NCI-H2081 treated with DMSO at 0.1 percent for 48 hours (cell line): ENCODE measurements at places on chromosomes 16 and 17.

- DNase-seq = no peak
Measured at GRCh38 chr16:74725651-74726455, 25.2 kb upstream of the MLKL start.

DNA sequence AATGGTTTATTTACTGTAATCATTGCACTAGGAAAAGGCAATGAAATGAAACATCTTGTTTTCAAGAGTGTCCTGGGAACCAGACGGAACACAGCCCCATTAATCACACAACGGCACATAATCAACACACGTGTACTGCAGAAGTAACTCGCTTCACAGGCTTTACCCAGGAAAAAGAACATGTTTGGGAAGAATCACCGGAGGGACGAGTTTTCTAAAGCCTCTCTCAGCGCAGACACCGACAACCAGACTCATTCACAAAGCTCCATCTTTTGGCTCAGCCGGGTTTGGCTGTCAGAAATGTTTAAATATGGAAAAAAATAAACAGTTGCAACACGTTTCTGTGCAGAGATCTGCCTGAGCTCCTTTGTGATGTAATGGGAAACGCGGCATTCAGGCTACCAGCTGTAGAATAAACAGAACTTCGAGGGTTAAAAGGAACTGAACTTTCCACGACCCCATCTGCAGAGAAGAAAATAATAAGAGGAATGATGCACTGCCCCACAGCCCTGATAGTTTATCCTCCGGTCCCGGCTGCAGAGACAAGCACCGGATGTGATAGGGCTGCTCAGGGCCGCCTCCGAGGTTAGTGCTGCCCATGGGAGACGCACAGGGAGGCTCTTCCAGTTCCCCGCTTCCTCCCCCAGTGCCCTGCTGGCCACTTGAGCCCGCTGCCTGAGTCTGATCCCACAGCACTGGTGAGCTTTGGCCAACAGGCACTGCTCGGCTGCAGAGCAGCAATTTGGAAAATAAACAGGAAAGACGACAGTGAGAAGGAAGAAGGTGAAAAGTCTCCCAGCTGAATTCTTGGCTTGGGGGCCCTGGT is 119.8 kb downstream of the HIC1 start:
- no peak for DNase-seq

GRCh38 chr17:60087882-60088669 is 9.4 kb upstream of the HEATR6 start:
- DNase-seq = no peak

DNA sequence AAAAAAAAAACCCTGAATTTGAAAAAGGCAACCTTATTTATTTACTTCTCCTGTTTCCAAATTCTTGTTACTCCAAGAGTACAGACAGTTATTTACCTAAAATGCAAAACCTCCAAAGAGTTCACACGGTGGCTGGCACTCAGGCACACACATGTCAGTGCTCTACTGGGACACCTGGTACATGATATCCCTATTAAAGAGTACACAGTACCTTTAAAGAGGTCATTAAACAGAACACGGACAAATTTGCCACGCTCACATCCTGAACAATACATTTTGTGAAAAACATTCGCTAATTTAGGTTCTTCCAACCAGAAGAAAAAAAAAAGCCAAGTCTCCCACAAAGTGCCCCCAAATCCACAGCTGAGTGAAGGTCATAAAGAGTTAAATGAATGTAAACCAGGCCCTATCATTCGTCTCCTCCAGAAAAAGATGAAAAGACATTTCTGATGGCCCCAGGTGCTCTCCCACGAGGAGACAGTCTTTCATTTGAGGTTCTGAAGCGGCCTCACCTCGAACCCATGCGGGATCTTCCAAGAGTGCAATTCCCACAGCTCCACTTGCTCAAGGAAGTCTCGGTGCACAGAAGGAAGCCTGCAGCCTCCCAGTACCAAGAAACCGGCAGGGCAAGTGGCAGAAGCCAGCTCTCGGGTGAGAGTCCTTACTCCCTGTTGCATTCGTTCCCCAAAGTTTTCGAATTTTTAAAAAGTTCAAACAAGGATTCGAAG is 993 bp downstream of the ERN1 start:
- DNase-seq = no peak

- no peak for DNase-seq
Measured at GRCh38 chr16:3536271-3536731, 35.5 kb downstream of the CLUAP1 start.

DNA sequence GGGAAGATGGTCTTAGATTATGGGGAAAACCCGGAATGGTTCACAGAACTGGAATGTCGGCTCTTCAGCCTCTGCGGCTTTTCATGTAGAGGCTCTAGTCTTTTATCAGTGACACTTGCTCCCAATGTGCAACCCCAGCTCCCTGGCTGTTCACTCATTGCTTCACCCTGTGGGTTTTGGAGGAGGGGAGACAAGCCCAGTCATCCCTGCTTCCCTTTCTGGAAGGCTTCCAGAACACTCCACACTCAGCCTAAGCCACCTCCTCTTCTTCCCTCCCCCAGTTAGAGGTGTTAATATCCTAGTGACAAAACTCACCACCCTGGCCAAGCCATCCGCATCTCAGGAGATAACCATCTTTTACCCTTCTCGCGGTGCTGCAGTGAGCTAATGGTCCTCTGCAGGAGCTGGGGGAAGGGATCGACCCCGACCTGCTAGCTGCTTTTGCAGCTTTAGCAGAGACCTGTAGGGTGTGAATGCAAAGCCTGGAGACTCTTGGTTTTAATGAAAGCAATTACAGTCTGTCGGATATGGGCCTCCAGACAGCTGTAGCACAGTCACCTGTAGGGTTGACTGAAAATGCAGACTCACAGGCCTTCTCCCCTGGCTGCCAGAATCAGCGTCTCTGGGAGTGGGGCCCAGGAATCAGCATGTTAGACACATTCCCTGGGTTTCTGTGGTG is 24.3 kb upstream of the LASP1NB start:
- no peak for DNase-seq

DNA sequence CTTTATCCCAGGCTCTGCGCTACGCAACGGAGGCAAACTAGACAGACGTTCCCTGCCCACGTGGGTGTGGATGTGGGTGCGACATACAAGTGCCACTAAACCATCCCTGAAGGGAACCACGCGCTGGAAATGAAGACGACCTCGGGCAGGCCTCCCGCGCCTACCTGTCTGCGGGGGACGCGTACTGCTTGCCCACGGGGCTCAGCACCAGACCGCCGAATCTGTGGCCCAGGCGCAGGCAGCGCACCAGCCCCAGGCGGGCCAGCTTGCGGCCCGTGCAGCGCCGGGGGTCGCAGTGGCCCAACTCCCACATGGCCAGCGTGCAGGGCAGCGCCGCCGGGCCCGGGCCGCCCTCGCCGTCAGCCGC is 480 bp downstream of the TSR3 start:
- DNase-seq = no peak

DNA sequence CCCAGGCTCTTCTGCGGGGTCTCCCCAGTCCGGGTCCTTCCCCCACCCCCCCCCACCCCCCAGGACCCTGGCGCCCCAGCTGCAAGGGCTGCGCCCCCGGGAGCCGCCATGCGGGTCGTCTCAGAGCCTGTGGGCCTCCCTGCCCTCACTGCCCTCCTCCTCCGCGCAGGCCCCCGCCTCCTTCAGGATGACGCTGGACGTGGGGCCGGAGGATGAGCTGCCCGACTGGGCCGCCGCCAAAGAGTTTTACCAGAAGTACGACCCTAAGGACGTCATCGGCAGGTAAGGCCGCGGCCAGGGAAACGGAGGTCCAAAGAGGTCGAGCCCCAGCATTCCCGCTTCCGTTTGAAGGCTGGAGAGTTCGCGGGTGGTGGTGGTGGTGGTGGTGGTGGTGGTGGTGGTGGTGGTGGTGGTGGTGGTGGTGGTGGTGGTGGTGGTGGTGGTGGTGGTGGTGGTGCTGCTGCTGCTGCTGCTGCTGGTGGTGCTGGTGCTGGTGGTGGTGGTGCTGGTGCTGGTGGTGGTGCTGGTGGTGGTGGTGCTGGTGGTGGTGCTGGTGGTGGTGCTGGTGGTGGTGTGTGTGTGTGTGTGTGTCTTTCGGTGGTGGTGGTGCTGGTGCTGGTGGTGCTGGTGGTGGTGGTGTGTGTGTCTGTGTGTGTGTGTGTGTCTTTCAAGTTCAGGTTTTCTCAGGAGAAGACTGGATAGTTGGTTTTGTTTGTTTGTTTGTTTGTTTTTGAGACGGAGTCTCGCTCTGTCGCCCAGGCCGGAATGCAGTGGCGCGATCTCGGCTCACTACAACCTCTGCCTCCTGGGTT is 615 bp downstream of the PHKG2 start:
- no peak for DNase-seq

DNA sequence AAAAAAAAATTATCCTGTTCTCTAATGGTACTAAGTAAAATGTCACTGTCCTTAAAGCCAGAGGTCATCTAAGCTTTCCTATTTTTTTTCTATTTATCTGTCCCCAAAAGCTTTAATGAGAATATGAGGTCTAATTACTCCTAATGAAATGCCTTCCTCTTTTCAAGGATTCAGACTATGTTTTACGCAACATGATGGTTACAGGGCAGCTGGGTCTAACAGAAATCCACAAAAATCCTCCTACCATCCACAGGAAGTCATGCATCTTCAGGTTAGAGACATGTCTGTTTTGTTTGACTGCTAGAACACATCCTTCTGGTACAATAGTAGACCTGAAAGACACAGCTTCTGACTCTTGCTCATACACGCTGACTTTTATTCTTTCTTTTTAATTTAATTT is 29.7 kb upstream of the NSRP1 start:
- no peak for DNase-seq

- DNase-seq = no peak
Measured at GRCh38 chr16:80932708-80933095, 74.0 kb downstream of the CMC2 start.

DNA sequence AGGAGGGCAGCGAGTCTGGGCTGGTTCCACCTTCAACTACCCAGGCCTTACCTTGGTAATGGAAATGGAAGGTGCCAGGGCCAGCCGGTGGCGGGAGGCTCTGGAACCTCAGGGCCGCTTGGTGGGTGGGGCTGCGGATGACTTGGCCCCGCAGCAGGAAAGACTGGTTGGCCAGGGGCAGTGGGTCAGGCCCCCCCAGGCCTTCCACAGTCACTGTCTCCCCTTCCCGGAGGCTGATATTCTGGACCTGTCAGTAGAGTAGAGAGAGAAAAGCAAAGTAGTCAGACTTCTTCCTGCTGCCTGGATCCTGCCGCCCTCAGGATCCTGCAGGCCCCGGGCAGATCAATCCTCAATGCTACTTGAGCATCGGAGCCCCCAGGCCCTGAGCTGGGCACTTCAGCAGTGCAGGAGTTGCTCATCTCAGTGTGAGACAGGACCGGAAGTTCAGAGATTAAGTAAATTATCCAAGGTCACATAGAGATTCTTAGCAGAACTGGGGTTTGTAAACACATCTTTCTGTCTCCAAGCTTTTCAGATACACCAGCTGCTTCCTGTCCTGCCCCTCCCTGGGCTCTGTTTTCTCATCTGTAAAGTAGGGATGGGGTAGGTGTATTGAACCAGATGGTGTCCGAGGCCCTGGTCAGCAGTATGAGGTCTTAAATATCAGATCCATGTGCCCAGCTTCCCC is 18.5 kb upstream of the PHF12 start:
- DNase-seq = no peak

DNA sequence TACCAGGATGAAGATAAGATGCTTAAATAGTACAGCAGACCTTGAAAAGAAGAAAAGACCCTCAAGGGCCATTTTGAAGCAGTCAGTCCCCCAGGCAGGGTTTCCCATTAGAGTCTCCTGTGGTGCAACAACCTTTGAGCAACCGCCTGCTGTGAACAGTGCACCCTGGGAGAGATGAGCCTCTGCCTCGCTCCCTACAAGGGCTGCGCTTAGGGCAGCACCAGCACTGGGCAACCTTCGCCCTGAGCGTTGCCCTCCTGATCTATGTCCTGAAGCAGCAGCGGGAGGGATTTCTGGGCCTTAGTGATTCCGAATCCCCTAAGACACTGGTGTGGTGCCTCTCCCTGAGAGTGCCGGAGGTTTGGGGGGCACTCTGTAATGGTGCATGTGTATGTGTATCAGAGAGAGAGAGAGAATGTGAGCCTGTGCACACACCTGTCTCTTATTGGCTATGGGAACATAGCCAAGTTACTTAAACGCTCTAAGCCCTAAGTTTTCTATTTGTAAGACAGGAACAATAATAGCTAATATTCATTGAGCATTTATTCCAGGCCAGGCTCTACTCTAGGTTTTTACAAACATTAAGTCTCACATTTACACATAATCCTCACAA is 25.2 kb upstream of the ABCC12 start:
- DNase-seq = no peak

- no peak for DNase-seq
Measured at GRCh38 chr17:28030386-28030785, 12.1 kb upstream of the NLK start.

DNA sequence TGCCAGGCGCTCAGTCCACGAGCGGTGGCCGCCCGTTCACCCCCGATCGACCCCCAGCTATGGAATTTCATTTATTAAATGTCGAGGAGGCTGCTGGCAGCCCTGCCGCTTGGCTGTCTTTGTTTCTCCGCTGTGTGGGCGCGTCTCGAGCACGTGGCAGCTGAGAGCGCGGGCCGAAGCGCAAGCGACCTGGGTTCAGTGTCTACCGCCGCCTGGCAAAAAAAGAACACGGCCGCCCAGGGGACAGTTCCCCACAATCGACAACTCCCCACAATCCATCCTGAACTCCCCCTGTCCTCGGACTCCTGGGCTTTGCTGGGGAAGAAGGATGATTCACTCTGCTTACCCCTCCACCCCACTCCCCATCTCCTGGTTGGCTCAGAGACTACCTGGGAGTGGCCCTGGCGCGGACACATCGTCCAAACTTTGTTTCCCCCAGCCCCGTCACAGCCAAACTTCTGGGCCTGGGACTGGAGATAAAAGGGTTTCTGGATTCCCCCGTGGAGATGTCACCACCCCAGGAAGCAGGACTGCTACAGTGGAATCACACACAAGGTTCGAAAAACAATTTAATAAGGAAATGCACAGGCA is 1.7 kb upstream of the ANKRD13B start:
- DNase-seq = no peak

DNA sequence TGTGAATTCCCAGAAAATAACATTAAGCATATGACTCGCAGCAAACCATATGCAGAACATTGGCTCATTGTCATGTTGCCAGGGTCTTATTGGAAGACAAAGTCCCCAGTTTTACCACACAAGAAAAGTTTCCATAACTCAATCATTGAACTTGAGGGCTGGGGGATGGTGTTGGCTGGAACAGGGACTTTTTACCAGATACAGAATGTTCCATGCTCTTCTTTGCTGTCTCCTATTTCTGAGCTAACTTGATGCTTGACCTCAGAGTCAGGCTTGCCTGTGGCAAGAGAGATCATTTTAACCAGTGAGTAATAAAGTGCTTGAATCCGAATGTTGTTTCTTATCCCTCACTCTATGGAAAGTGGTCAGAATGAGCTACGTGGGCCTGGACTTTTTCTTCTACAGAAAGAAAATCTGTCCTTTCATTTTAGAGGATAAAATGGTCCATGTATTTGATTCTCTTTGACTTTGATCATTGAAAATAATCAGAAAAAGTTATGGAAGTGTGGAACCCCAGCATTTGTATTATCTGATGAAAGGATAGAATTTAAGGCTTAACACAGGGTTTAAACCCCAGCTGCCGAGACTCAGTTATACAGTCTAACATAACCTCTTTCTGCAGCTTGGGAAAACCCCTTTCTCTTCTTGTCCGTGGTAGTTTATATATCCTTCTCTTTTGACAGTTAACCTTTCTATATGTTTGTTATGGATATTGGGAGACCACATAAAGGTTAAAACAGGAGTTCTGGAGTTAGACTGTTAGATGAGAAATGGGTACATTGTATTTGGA is 67.0 kb downstream of the TUBD1 start:
- no peak for DNase-seq
